ENCODE measurements at places on chromosomes 12 and 14.

DNA sequence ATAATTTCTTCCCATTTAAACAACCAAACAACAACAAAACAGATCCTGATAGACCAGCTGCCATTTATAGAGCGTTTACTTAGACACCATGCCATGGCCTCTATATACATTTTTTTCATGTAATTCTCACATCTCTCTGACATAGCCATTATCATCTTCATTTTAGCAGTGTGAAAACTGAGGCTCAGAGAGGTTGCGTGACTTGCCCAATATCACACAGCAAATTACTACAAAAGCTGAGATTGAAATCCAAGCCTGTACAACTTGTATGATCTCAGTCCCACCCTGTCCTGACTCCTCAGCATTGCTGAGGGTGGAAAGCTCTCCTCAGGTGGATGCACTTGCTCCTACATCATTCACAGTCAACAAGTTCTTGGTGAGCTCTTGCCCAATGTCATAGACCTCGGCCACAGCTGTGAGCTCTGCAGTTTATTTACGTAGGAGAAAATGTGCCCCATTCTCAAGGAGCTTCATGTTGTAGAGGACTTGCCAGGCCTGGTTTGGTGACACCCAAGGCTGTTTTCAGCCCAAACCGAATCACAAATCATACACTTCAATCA, 55.5 kb downstream of the CRACR2A start:
- DNase-seq = no peak

GRCh38 chr12:64010069-64010686, 165.7 kb downstream of the SRGAP1 start:
- no peak for DNase-seq

- DNase-seq = no peak
These were observed 3.4 kb upstream of the DHH start for GRCh38 chr12:49098035-49098451.

GRCh38 chr12:117367006-117367638, 5.7 kb upstream of the NOS1 start:
- DNase-seq = peak; percentile 31

- no peak for DNase-seq
These were observed 16.7 kb downstream of the ALDH1L2 start for GRCh38 chr12:105067511-105068031.

- no peak for DNase-seq
These were observed 217.3 kb upstream of the EEA1 start for GRCh38 chr12:93146263-93146939.

DNA sequence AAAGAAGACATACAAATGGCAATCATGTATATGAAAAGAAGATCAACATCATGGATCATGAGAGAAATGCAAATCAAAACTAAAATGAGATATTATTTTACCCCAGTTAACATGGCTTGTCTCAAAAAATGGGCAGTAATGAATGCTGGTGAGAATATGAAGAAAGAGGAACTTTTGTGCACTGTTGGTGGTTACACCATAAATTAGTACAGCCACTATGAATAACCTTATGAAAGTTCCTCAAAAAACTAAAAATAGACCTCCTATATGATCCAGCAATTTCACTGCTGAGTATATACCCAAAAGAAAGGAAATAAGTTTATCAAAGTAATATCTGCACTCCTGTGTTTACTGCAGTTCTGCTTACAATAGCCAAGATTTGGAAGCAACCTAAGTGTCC, 151.7 kb downstream of the PDZRN4 start:
- DNase-seq = no peak

DNA sequence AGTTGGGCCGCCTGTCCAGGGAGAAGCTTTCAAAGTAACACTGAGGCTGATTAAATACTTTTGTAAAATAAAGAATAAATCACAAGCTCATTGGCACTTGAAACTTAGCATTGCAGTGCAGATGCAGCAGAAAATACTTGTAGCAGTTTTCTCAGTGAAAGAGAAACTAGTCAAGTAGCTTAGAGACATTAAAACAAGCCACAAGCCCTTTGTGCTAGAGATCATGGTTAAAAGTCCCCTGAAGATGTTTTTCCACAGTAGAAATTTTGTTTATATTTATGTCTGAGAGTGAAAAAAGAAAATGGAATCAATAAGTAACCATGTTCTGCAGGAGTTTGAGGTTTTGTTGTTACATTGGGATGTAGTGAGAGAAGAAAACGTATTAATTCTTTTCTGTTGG, 5.9 kb downstream of the PSEN1 start:
- DNase-seq = no peak

DNA sequence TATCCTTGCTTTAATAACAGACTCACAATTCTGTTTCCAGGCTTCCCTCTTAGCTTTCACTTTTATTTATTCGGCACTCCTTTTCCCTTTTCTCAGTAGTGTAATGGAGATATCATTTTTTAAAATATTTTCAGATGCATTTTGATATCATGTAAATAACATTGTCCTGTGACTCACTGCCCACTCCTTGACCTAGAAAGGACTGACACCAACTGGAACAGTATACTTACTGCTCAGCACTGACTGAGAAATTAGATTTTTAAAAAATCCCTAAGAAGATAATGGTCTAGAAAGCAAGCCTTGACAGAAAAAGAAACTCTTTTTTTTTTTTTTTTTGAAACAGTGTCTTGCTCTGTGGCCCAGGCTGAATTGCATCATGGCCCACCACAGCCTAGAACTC, 118.0 kb upstream of the FSCB start:
- no peak for DNase-seq

DNA sequence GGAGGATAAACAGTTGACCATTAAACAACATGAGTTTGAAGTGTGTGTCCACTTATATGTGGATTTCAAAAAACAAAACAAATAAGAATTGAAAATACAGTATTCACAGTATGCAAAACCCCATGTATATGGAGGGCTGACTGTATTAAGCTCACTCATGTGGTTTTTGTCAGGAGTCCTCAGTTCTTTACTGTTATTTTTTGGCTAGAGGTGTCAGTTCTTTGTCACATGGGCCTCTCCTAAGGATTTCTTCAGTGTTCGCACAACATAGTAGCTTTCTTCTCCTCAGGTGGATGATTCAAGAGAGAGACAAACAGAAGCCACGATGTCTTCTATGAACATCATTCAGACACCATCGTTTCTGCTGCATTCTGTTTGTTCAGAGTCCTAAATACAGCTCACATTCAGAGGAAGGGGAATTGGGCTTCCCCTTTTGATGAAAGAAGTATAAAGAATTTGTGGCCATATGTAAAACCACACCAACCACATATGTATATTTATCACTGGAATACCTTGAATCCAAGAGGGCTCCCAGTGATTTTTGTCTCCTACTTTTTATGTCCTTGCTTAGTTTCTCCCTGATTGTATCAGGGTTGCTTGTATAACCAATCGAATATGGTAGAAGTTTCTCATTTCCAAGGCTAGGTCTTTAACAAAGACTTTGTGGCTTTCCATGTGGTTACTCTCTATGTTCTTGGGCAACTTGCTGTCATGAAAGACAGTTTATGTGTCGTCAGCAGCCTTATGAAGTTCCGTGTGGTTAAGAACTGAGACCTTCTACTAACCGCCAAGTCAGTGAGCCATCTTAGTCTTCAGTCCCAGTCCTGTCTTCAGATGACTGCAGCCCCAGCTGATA, 18.9 kb downstream of the MNAT1 start:
- DNase-seq = peak; percentile 87

DNA sequence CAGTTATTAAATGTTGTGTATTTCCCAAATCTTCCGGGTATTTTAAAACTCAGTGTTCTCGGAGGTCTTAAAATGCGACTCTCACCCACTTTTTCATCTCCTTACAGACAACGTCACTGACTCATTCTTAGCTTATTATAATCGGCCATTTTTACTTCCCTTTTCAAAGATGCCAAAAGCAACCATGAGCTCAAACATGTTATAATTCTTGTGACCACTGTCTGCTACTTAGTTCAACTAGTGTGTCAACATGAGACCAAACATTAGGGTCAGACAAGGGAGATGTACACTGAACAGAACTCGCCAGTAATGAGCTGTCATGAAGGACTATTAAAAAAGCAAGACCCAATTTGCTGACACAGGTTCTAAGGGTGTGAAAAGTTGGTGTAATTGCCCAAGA, 4.2 kb upstream of the GRIP1 start:
- DNase-seq = no peak

GRCh38 chr12:38771871-38772270, 133.5 kb downstream of the CPNE8 start:
- DNase-seq = peak; percentile 15

- DNase-seq = no peak
These were observed 1.4 kb upstream of the KCNK10 start for GRCh38 chr14:88324491-88324890.

DNA sequence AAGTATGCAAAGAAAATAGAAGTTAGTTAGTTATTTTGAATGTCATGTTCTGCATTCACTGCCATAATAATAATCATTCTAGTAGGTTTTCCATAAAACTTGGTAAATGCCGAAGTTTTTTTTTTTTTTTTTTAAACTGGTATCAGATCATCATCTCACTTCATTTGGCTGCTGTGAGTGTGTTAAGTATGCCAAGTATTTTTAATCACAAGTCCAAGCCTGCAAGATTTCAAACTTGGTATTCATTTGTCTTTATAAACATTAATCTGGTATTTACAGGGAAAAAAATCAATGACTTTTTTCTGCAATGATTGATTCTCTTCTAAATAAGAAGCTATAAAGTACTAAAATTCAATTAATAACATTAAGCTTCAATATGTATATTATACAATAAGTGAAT, 248.9 kb downstream of the CCDC59 start:
- no peak for DNase-seq

GRCh38 chr12:118061873-118062843, 1.2 kb upstream of the WSB2 start:
- DNase-seq = no peak

- no peak for DNase-seq
These were observed 17.4 kb upstream of the FLVCR2 start for GRCh38 chr14:75561013-75561432.

- no peak for DNase-seq
These were observed 9.8 kb downstream of the ZNF605 start for GRCh38 chr12:132946246-132946820.
